IPS DF 6.9 (cell line): ENCODE measurements at places on chromosomes 16 and 17.

GRCh38 chr17:63082273-63082861 lies 116.3 kb downstream of the TANC2 start:
- no peak for DNase-seq
- no peaks in the 10 kb centered on the region for H3K36me3 ChIP-seq
- no peaks in the 10 kb centered on the region for H3K4me1 ChIP-seq
- H3K27ac ChIP-seq, result no peak overlapping the region

DNA sequence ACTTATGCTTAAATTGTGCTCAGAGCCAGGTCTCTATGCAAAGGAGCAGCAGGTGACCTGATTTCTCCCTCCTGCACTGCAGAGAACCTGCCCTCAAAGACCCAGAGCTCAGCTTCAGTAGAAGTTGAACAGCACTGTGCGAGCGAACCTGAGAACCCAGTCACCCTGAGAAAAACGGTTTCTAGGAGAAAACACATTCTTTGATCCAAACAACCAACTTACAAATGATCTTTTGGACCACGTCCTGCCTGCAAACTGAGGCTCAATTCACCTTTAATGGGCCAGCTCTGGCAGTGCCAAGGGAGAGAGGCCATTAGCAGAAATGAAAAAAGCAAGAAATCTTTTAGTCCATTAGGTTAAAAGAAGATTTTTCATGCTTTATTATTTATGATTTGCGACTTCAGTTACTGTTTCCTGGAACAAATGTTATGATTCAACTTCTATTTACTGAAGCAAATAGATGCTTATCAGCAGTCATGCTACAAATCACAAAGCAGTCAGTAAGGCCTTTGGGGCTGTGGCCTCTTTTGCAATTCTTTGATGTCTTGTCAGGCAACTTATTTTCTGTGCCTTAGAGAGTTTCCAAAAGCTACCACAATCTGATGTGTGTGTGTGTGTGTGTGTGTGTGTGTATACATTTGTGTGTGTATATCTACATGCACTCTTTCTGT lies 65.7 kb upstream of the LRRC37A3 start:
- no peaks in the 10 kb centered on the region; the same call in 1 of the 2 replicates for H3K4me1 ChIP-seq
- no peak overlapping the region for H3K4me3 ChIP-seq
- no peaks in the 10 kb centered on the region for H3K36me3 ChIP-seq
- H3K27me3 ChIP-seq, result no peaks in the 10 kb centered on the region
- H3K27ac ChIP-seq, result no peak overlapping the region
- no peak for DNase-seq

DNA sequence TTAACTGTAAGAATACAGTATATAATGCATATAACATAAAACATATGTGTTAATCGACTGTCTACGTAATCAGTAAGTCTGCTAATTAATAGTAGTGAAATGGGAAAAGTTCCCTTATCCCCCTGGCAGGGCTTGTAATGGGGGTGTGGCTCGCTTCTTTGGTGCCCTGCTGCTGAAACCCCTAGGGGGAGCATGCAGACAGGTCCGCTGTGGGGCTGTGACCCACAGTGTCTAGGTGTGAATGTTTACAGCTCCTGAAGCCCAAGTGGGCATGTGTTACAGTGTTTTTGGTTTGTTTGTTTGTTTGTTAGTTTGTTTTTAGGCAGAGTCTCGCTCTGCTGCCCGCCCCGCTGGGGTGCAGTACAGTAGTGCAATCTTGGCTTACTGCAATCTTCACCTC lies 495.7 kb downstream of the SHISA9 start:
- no peak overlapping the region for H3K4me3 ChIP-seq
- no peaks in the 10 kb centered on the region for H3K4me1 ChIP-seq
- H3K27ac ChIP-seq, result no peak overlapping the region
- H3K36me3 ChIP-seq, result no peaks in the 10 kb centered on the region
- no peaks in the 10 kb centered on the region for H3K27me3 ChIP-seq

GRCh38 chr17:33657181-33657580 lies 364.1 kb upstream of the ASIC2 start:
- H3K36me3 ChIP-seq, result no peaks in the 10 kb centered on the region
- no peaks in the 10 kb centered on the region for H3K27me3 ChIP-seq
- no peak for DNase-seq
- H3K4me3 ChIP-seq, result no peak overlapping the region

GRCh38 chr16:56348168-56349085 lies 76.9 kb downstream of the AMFR start:
- H3K27ac ChIP-seq, result no peak overlapping the region
- H3K36me3 ChIP-seq, result no peaks in the 10 kb centered on the region
- no peaks in the 10 kb centered on the region for H3K27me3 ChIP-seq
- H3K4me3 ChIP-seq, result no peak overlapping the region
- H3K4me1 ChIP-seq, result no peaks in the 10 kb centered on the region

GRCh38 chr16:88622125-88622524 lies 16.2 kb upstream of the IL17C start:
- 0 out of 2 replicates have a peak, but pooled peaks cover under 1% of the 10 kb centered on the region for H3K4me1 ChIP-seq
- no peak overlapping the region for H3K4me3 ChIP-seq
- DNase-seq, result no peak
- no peaks in the 10 kb centered on the region for H3K27me3 ChIP-seq

DNA sequence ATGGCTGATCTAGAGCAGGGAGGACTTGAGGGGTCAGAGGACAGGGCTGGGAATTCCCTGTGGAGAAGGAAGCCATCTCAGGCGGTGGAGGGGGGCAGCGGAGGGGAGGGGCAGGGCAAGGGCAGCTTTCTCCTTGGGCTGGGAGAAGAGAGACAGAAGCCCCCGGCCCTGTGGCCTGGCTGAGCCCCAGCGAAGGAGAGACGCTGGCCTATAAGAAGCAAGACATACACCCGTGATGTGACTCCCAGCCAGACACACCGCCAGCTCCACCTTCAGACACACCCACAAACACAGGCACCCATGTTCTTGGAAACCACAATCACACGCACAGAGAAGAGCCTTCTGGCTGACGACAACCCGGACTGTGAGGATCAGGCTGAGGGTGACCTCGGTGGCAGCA lies 10.0 kb downstream of the TRPV3 start:
- no peak for DNase-seq
- H3K36me3 ChIP-seq, result no peaks in the 10 kb centered on the region
- no peak overlapping the region for H3K27ac ChIP-seq
- no peaks in the 10 kb centered on the region for H3K27me3 ChIP-seq
